GM13977 (cell line): ENCODE measurements at places on chromosomes 6 and 20.

DNA sequence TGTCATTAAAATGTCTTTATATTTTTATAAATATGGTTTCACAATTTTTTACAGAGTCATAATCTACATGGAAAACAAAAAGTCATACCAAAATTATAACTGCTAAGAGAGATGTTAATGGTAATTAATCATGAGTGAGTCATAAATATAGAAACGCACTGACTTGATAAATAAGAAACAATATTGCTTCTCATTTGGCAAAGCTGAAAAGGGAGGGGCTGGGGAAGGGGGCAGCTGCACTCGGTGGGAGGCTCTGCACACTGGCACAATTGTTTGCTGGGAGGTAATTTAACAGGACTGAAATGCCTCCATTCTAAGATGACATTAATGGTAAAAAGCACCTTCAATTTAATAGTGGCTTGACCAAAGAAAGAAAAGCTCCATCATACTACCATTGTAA, 133.3 kb upstream of the AGPAT4 start:
- DNase-seq, result no peak

GRCh38 chr6:21003780-21004541, 469.7 kb downstream of the CDKAL1 start:
- DNase-seq, result peak; percentile 27

DNA sequence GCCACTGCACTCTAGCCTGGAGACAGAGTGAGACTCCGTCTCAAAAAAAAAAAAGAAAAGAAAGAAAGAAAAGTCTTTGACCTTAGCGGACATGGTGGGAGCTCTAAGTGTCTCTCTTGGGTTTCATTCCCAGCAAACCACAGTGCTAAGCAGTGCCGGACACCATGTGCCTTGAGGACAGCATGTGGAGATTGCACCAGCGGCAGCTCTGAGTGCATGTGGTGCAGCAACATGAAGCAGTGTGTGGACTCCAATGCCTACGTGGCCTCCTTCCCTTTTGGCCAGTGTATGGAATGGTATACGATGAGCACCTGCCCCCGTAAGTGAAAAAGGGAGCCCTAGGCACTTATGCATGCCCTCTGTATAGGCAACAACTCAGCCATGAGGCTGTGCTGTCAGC, 79.4 kb downstream of the GFRA4 start:
- DNase-seq, result no peak

DNA sequence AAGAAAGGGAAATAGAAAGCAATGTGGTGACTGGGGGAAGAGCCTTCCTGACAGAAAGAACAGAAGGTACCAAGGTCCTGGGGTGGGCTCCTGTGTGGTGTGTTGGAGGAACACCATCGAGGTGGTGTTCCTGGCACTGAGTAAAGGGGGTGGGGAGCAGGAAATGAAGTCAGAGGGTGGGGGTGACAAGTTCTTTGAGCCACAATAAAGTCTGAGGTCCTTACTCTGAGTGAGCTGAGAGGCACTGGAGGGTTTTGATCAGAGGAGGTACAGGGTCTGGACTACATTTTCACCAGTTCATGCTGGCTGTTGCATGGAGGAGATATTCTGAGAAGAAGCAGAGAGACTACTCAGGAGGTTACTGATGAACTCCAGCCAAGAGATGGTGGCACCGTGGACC, 198.2 kb downstream of the GMPR start:
- DNase-seq, result no peak

DNA sequence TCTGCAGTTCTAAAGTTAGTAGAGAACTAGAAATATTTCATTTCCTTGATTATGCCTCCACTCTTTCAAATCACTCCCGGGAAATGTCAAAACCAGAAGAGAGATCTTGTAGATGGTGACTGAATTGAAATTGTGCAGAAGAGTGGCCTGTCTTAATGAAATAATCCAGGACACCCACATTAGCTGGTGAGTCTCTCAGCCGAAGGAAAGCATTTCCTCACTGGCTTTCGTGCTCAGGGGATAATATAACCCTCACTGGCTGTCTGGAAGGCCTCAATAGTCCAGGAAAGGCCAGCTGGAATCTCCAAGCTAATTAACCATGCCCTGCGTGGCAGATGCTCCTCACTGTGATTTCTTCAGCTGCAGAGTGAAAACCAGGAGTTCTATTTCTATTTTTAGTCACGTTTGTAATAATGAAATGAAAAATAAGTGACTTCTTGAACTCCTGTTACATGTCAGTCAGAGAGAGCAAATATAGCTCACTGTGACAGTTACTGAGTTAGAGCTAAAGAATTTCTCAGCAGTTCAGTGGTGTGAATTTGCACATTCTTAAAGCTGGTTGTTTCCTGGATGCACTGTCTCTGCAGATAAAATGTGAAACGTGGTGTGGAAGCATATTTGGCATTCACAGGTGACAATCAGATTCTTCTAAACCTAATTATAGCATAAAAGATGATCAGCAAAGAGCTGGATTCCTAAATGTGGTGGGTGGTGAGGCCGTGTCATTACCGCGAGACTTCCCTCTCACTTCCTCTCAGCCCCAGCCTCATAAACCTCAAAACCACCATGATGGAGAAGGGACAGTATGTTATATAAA, 211.7 kb downstream of the LMBRD1 start:
- peak; percentile 38 for DNase-seq

DNA sequence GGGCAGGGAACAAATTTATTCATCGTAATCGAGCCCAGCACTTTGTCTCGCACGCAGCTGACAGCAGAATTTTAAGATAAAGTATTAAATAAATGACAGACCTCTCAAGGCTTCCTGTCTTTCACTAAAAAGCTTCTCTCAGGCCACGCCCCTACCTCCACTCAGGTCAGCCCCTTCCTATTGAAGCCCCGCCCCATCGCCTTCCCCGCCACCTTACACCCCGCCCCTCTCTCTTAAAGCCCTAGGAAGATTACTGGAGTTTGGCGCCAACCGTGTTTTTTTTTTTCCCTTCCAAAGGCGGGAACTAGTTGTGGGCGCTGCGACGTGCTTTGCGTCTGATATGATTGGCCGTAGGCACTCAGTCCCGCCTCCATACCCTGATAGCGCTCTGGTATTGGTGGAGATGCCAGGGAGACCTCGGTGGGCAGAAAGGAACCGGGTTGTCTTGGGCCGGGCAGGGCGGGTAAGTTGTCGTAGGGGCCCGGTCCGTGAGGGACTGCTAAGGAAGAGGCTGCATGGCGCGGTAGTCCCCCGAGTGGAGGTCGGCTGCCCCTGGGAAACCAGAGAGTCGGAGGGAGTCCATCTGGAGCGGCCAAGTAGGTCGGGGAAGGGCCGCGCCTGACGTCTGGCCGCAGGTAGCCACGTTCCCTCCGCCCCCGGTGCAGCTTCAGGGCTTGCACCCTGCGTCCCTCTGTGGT, at the start of gene CASP8AP2:
CASP8AP2 (plus strand) TSS at position 409 of the 698 bp plus-strand sequence.
- peak; percentile 93 for DNase-seq

DNA sequence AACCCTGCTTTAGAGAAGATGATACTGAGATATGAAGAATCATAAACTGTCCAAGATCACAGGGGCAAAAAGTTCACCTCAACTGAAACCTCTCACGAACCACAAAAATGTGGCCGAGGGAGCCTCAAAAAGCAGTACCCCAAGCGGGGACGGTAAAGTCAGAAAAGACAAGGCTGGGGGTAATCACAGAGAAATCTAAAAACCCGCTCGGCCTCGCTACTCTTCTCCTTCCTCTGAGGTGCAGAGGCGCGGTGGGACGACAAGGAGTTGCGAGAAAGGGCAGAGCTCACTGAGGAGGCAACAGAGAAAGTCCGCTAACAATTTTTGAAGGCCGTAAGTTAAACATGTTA, 356 bp upstream of the IRAK1BP1 start:
- DNase-seq, result no peak

DNA sequence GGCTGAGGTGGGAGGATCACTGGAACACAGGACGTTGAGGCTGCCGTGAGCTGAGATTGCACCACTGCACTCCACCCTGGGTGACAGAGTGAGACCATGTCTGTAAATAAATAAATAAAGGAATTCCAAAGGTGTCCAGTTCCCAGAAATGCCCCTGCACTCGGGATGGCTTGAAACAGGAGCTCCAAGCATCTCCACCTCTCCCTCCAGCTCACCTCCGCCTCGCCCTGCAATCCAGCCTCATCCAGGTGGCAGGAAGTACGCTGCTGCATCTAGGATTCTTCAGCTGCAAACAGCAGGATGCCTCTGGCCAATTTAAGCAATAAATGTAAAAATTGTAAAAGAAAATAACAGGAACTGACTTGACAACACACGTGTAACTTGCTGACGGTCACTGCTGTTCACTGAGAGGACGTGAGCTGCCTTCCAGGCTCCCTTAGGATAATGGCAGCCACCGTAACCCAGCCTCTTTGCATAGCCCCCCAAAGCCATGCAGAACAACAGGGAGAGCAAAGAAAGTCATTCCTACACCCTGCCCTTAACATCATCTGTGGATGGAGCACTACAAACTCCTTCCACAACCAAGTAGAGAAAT, 11.4 kb upstream of the GRM4 start:
- no peak for DNase-seq

- DNase-seq, result no peak
These were observed 83.9 kb downstream of the BANF2 start for GRCh38 chr20:17783671-17784070.

DNA sequence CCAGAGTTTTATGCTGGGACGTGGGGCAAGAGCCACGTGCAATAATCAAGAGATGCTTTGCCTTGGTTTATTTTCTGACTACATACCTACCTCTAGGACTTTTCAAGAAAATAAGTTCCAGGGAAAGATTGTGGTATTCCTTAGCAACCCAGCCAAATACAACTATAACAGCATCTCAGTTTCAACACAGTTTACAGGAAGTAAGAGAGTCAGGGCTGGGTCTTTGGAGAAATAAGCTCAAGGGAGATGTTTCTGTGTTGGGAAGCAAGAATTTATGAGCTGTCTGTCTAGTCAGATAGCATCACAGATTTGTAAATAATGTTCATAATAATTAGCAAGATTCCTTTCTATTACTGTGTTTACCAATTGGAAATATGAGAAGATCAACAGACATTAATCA, 35.1 kb downstream of the MAP3K5 start:
- DNase-seq, result no peak

DNA sequence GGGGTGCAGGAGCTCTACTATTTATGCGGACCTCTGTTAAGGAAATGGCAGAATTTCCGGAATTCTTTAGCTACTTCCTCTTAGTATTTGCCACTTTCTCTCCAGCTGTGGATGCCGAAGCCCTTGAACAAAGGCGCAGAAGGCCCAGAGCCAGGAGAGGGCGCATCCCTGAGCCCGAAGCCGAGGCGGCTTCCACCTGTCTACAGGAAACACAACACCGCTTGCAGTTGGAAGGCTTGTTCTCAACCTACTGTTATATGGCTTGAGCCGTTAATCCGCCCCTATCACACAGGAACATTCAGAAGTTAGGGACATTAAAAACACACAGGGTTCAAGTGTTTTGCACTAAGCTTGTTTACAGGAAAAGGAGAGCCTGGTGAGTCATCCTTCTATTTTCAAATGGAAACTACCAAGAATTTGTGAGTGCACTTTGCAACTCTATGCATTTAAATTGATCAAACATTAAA, 417.1 kb downstream of the BCKDHB start:
- no peak for DNase-seq

GRCh38 chr6:41467627-41468404, 78.4 kb upstream of the FOXP4 start:
- DNase-seq, result no peak

DNA sequence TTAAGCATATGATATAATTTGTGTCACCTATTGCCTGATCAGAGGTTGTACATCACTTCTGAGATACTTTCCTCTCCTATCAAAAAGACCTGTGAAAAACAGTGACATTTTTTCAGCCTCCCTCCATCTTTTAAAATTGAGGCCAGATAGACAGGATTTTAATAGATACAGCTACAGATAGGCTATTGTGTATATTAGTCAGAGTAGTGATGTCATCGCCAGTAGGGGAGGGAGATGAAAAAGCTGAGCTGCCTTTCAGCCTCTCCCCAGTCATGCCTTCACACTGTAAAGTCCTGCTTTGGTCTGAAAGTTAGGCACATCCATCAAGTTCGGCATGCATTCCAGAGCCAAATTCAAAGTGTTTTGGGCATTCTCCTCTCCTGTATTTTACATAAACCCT, 7.9 kb upstream of the PABPC1L start:
- DNase-seq, result no peak

GRCh38 chr6:36914227-36914794, 28.6 kb downstream of the C6orf89 start:
- DNase-seq, result no peak

GRCh38 chr6:169618526-169619490, 83.0 kb downstream of the WDR27 start:
- no peak for DNase-seq

- no peak for DNase-seq
These were observed 160.6 kb downstream of the IBTK start for GRCh38 chr6:82086944-82087343.

DNA sequence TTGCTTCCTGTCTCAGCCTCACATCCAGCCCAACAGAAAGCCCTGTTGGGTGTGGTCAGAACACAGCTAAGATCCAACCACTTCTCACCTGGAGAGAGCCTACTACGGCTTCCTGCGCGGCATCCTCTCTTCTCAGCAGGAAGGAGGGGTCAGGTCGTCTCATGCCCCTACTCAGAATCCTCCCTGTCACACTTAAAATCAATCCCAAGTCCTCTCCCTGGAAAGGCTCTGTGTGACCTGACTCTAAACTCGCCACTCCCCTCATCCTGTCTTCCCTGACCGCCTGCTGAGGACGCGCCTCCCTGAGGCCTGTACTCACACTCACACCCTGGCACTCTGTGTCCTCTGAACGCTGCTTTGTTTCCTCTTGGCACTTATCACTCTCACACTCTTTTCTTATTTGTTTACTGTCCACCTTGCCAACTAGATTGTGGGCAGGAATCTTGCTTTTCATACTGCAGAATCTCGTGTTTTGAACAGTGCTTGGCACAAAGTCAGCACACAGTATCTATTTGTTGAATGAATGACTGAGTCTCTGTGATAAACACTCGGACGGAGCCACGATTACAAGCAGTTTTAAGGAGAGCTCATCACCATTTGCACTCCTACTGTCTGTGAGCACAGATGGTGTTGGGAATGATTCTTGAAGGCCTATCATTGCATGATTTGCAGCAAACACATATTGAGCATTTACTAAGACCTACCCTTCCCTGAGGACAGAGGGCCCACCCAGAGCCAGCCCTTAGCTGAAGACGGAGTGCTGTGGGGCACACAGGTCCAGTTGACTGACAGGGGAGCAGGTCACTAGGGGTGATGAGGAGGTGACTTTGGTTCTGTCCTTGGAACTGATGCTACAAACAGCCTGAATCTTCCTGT, 18.7 kb downstream of the RAB5IF start:
- DNase-seq, result no peak

- DNase-seq, result no peak
These were observed 143.7 kb upstream of the PTPN1 start for GRCh38 chr20:50366270-50367103.

- DNase-seq, result no peak
These were observed 2.8 kb upstream of the LBP start for GRCh38 chr20:38343311-38344106.
